ENCODE measurements at places on chromosomes 3 and 15.

GRCh38 chr3:113873814-113874526 is 35.4 kb downstream of the GRAMD1C start:
- no peak for DNase-seq

GRCh38 chr15:66228807-66229735 is 24.5 kb downstream of the MEGF11 start:
- DNase-seq = no peak

DNA sequence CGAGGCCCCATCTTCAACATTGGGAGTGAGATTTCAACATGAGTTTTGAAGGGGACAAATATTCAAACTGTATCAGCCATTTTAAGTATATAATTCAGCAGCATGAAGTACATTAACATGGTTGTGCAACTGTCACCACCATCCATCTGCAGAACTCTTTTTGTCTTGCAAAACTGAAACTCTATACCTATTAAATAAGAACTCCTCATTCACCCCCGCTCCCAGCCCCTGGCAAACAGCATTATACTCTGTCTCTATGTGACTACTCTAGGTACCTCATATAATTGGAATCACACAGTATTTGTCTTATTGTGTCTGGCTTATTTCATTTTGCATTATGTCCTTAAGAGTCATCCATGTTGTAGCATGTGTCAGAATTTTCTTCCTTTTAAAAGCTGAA is 110.1 kb downstream of the MAP2K5 start:
- no peak for DNase-seq

DNA sequence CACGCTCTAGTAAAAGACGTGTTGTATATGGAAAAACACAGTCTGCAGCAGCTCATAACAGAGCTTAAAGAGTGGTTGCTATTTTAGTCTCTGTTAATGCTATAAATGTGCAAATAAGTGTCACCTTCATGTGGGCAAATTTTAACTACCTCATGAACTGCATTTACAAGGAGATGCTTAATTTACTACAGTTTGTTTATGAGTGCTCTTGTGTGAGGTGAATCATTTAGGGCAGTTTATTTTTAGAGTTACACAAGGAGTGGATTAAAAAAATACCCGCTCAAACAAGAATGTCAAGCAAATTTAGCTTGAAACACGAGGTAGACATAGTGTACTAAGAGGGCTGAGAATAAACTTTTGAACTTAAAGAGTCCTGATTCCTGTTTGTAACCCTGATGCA is 579.0 kb downstream of the MFSD1 start:
- no peak for DNase-seq

DNA sequence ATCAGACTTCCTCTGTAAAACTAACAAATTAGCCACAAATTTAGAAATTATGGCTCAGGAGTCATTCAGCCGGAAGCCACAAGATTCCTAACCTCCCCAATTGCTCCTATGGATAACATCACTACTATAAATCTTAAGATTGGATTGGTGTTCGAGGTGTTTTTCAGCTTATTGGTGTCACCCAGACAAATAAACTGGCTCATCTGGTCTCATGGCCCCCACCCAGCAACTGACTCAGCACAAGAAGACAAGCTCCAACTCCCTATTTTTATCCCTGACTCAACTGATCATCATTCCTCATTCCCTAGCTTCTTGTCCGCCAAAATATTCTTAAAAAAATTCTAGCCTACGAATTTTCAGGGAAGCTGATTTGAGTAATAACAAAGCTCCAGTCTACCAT is 135.1 kb upstream of the STRIT1 start:
- no peak for DNase-seq

- DNase-seq = no peak
Observed at GRCh38 chr15:63476229-63476632, 28.2 kb upstream of the USP3 start.

DNA sequence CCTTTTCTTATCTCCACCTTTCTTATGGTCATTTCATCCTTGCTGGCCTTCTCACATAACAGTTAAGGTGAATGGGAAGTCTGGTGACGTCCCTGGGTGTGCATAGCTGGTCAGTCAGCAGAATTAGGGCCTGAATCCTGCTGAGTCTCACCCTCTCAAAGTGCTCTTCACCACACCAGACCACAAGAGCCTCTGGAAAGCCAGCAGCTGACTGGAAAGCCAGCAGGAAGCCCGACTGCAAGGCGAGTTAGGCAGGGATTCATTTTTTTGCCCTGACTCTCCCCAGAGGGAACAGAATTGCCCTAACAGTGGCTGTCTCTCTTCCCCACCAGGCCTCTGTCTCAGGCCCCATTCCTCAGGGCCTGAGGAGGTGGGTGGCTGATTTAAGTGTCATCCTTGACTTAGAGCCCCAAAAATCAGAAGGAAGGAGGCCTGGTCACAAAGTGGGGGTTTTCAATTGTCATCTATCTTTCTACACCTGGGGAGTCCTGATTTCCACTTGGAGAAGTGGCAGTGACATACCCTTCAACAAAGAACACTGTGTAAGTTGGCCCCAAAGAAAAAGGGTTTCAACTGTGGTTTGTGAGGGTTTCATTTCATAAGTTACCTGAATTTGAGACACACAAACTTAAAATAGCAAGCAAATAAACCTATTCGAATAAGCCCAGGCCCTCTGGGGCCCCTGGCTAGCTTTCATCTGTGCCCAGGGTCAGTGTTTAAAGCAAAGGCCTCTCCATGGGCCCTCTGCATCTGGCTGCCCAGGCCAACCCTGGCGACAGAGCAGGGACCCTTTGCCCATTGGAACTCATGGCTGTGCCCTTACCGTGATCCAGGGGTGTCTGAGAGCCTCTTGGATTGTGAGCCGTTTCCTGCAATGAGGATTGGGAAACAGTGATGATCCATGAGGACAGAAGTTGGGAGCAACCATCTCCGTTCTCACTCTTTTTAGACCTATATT is 90.5 kb upstream of the HERC1 start:
- DNase-seq = no peak

- no peak for DNase-seq
Observed at GRCh38 chr3:61226166-61226686, 25.0 kb downstream of the FHIT start.

- no peak for DNase-seq
Observed at GRCh38 chr15:51620122-51620521, 2.4 kb downstream of the DMXL2 start.

- peak; percentile 16 for DNase-seq
Observed at GRCh38 chr3:187807086-187807862, 62.0 kb upstream of the BCL6 start.

- DNase-seq = no peak
Observed at GRCh38 chr3:65996589-65996988, 42.1 kb downstream of the MAGI1 start.

Measured in stimulated activated CD8-positive, alpha-beta memory T cell treated with anti-CD3 and anti-CD28 coated beads, Interleukin-7, amount 100 ng/mL, for 4 hours (primary cell).